ENCODE measurements at places on chromosomes 12 and 14.

DNA sequence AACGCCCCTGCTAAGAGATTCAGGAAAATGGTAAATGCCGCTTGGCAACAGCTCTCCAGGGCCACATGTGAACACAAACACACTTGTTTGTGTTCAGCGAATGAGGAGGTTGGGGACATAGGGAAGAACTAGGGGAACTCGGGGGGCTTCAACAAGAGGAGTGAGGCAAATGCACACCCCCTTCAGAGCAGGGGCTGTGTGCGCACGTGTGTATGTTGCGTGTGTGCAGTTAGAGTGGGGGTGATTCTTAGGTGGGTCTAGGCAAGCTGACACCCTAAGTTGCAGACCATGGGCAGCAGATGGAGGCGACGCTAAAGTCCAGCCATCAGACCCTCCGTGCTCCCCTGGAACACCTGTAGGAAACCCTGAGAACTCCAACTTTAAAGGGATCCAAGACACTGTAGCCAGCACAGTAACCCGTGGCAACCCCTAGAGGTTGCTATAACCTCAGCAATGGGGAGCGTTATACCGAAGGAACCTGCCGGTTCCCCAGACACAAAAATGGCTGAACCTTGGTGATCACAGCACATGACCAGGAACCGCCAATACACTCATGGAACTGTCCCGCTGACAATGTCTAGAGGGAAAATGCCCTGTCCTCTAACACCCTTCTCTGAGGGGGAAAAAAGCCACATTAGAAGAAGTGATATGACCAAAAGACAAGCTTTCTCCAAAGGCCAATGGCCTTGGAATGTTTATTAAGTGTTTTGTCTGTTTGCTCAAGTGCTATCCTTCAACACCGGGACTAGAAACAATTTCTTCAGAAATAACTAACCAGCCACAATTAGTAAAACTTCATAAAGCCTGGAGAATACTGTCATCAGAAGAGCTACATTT, 86.5 kb upstream of the CEP83 start:
- no peak for DNase-seq

GRCh38 chr14:31291210-31291609, 83.6 kb upstream of the HECTD1 start:
- no peak for DNase-seq

DNA sequence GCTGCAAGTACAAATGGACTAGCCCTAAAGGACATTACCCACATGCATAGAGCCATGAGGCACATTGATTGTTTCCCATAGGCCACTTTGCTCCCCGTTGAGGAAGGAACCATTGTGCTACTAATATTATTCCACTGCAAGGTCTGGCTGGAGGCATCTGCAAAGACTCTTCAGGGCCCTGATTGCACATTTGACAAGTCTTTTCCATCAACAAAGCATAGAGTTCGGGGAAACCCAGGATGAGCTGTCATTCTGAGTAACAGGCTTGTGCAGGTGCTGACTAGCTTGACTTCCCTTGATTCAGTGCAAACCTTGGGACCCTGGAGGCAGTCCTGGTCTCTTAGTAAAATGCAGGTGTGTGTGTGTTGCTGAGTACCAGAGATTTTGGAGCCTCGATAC, 73.8 kb downstream of the SUSD6 start:
- no peak for DNase-seq

GRCh38 chr14:35155962-35156361, 33.6 kb downstream of the PRORP start:
- DNase-seq: no peak

GRCh38 chr12:47707355-47707754, 1.5 kb upstream of the RPAP3 start:
- no peak for DNase-seq

DNA sequence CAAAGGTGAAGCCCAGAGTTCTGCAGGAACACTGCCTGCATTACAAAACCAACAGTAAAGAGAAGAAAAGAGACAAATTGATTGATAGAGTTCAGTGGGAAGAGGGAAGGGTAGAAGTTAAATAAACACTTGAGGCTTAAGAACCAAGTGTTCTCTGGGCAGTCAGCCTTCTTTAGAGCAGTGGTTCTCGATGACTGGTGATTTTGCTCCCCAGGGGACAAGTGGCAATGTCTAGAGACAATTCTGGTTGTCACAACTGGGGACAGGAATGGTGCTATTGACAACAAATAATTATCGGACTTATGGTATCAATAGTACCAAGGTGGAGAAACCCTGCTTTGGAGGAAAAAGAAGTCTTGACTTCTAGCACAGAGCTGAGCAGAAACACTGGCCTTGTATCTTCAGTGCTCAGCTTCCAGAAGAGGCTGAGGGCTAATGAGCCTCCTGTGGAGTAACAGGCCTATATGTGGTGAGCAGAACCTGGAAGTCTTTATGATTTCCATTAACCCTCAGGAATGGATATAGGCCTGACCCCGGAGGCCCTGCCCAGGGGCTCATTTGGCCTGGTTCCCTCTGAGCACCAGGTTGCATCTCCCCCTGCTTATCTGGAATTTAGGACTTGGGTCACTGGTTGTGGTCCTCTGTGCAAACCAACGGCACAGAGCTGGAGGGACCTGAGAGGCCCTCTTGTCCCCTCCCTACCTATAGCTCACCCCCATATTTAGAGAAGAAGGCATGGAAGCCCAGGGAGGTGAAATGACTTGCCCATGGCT, 204.6 kb upstream of the PWP1 start:
- no peak for DNase-seq

GRCh38 chr14:35344107-35344807, 52.1 kb downstream of the PSMA6 start:
- no peak for DNase-seq

DNA sequence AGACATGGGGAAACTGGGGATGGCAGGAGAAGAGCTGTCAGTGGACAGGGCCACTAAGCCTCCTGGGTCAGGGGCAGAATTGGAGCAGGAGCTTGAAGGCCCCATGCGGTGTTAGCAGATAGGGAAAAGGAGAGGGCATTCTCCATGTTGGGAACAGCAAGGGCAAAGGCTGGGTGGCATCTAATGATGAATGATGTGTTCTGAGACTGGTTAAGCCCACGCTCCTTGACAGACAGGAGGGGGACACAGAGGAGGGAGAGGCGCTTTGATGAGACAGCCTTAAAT, 63.0 kb downstream of the CLMN start:
- no peak for DNase-seq

Data from vagina (tissue), 2 donors.